ENCODE measurements at places on chromosomes 6 and 20. TPM values are rescaled to one million over a fixed set of nuclear protein-coding genes. Genes with fewer than 3 reads are reported as not detected.
A peak's percentile ranks its signal among the peaks of the same experiment; 100 is the strongest.

- DNase-seq, result no peak
Observed at GRCh38 chr20:1119128-1119505, 715 bp downstream of the PSMF1 start.

GRCh38 chr6:11692451-11693376 is 85.9 kb downstream of the ADTRP start:
- no peak for DNase-seq

DNA sequence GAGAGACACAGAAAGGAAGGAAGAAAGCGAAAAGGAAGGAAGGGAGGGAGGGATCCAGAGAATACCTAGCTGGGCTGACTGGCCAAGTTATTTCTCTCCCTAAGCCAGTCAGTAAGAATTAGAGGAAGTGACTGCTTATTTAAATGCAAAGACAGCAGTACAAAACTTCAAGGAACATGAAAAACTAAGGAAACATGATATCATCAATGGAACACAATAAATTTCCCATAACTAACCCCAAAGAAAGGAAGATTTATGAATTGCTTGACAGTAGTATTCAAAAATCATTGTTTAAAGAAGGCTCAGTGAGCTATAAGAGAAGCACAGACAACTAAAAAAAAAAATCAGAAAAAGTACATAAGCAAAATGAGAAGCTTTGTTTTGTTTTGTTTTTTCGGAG is 252.3 kb upstream of the SASH1 start:
- no peak for DNase-seq

- DNase-seq, result no peak
Observed at GRCh38 chr6:108699290-108700041, 138.7 kb downstream of the FOXO3 start.

DNA sequence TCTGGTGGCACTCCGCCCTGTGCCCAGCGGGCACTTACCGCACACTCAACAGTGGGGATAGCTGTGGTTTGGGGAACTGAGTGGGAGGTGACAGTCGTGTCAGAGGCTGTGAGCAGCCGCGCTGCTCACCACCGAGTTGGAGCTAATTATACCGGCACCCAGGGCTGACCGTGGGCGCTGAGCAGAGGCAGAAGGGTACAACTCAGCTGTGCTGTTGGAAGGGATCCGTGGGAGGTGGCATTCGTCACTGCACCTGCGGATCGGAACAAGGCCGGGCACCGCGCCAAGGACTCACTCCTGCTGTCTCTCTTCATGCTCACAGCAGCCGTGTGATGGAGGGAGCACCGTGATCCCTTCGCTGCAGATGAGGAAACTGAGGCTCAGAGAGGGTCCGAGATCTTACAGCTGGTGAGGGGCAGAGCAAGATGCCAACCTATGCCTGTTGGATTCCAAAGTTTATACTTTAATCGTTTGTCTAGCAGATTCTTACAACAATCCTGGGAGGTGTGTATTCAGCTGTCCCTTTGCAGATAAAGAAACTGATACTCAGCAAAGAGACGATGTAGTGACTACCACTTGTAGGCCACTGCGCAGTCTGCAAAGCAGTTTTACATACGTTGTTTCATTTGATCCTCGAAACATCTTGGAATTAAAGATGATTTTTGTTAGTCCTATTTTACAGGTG is 713 bp upstream of the ELMO2 start:
- peak; percentile 42 for DNase-seq

GRCh38 chr6:160327981-160328380 is 20.2 kb upstream of the SLC22A3 start:
- DNase-seq, result peak; percentile 44

Gene EDN3
- not detected for total RNA-seq

All from foreskin keratinocyte (primary cell).